ENCODE measurements at places on chromosomes 7 and 10. TPM values are rescaled to one million over a fixed set of nuclear protein-coding genes. Genes with fewer than 3 reads are reported as not detected.

GRM3 gene
- total RNA-seq, result not detected

DNA sequence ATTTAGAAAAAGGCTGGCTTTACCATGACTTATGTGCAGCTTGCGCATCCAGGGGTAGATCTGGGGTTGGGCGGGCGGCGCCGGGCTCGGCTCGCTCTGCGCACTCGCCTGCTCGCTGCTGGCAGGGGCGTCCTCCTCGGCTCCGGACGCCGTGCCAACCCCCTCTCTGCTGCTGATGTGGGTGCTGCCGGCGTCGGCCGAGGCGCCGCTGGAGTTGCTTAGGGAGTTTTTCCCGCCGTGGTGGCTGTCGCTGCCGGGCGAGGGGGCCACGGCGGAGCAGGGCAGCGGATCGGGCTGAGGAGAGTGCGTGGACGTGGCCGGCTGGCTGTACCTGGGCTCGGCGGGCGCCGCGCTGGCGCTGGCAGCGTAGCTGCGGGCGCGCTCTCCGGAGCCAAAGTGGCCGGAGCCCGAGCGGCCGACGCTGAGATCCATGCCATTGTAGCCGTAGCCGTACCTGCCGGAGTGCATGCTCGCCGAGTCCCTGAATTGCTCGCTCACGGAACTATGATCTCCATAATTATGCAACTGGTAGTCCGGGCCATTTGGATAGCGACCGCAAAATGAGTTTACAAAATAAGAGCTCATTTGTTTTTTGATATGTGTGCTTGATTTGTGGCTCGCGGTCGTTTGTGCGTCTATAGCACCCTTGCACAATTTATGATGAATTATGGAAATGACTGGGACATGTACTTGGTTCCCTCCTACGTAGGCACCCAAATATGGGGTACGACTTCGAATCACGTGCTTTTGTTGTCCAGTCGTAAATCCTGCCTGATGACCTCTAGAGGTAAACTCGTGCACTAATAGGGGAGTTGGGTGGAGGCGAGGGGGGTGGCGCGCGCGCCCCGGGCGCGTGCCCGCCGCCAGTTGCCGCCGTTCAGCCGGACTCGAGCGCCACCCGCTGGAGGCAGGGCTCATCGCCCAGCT is at the start of gene HOXA5:
Gene HOXA5 (minus strand): TSS at position 659 of the 927 bp plus-strand sequence. CDS start 74 bp downstream, at position 585.
- H3K4me3 ChIP-seq, result peak within 1 kb of the TSS; percentile 82
- no peak for DNase-seq
- H3K36me3 ChIP-seq, result no peaks in the 10 kb centered on the region
- H3K27me3 ChIP-seq, result peaks cover 32% of the 10 kb centered on the region
- H3K27ac ChIP-seq, result no peak within 1 kb of the TSS

DNA sequence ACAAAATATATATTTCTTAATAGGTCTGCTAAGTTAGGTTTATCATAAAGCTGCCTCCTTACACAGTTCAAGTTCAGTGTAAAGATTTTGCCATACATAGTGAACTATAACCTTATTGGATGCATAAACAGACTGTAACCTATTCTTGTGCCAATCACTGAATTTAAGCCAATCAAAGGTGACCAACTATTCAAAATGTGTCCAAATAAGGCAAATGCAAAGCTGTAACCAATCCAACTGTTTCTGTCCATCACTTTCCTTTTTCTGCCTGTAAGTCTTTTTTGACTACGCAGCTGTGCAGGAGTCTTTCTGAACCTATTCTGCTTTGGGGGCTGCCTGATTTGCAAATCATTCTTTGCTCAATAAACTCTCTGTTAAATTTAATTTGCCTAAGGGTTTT is 11.6 kb upstream of the DNMBP start:
- no peak for DNase-seq
- H3K27ac ChIP-seq, result no peak overlapping the region
- no peak overlapping the region for H3K4me3 ChIP-seq
- no peaks in the 10 kb centered on the region for H3K27me3 ChIP-seq
- peaks cover 9% of the 10 kb centered on the region for H3K4me1 ChIP-seq
- H3K36me3 ChIP-seq, result no peaks in the 10 kb centered on the region

GRCh38 chr10:91925022-91925320 is 1.4 kb downstream of the BTAF1 start:
- H3K36me3 ChIP-seq, result peaks cover 12% of the 10 kb centered on the region
- DNase-seq, result no peak
- H3K4me3 ChIP-seq, result peak overlapping the region; percentile 98
- peaks cover 42% of the 10 kb centered on the region for H3K4me1 ChIP-seq
- H3K27me3 ChIP-seq, result no peaks in the 10 kb centered on the region

DNA sequence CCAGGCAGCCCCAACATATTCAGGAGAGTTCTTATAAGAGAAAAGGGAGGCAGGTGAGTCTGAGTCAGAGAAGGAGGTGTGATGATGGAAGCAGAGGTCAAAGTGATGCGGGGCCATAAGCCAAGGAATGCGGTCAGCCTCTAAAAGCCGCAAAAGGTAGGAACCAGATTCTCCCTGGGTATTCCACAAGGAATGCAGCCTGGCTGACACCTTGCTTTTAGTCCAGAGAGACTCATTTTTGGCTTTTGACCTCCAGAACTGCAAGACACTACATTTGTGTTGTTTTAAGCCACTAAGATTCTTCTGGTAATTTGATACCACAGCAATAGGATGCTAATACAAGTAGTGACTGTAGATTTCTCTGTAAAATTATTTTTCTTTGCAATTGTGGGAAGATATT is 151.5 kb upstream of the EEPD1 start:
- H3K27me3 ChIP-seq, result peaks cover 5% of the 10 kb centered on the region
- no peaks in the 10 kb centered on the region for H3K36me3 ChIP-seq
- H3K27ac ChIP-seq, result no peak overlapping the region
- no peak overlapping the region for H3K4me3 ChIP-seq
- no peaks in the 10 kb centered on the region for H3K4me1 ChIP-seq
- no peak for DNase-seq

Measured in natural killer cell treated with Interleukin-12 subunit alpha and Interleukin-12 subunit beta and Interleukin-15 and Interleukin-18, amount 100 ng/mL, for 72 hours (primary cell).